NCI-H1417 treated with DMSO at 0.1 percent for 48 hours (cell line): ENCODE measurements at places on chromosomes 4 and X.

DNA sequence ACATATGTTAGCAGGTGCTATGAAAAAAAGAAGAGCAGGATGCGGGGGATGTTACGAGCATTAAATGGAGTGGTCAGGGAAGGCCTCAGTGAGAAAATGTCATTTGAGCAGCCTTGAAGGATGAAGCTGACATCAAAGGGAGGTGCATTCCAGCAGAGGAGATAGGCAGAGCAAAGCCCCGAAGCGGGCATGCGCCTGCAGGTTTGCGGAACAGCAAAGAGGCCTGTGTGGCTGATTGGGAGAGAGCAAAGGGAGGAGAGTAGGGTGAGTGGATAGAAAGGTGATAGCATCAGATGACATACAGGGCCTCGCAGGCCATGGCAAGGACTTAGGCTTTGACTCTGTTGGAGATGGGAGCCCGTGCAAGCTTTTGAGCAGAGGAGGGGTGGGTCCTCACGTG lies 95.4 kb upstream of the GPR50 start:
- no peak for DNase-seq

DNA sequence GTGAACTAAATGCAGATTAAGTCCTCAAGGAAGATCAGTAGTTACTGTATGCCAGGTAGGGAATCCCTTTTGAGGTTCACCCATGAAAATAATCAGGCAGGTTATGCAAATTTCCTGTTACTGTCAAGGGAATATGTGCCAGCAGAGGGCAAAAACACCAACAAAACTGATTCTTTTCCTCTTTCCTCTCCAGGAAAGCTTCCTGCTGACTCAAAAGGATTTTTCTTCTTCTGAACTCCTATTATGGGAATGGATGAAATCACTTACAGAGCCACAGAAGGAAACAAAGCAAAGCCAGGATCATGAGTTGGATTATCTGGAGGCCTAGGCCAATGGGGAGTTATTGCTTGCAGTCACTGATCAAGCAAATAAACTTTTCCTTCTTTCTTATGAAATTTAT lies 49.7 kb downstream of the TMPRSS11F start:
- DNase-seq = no peak

- no peak for DNase-seq
These were observed 426.3 kb downstream of the NLGN4X start for GRCh38 chrX:5802391-5802790.

DNA sequence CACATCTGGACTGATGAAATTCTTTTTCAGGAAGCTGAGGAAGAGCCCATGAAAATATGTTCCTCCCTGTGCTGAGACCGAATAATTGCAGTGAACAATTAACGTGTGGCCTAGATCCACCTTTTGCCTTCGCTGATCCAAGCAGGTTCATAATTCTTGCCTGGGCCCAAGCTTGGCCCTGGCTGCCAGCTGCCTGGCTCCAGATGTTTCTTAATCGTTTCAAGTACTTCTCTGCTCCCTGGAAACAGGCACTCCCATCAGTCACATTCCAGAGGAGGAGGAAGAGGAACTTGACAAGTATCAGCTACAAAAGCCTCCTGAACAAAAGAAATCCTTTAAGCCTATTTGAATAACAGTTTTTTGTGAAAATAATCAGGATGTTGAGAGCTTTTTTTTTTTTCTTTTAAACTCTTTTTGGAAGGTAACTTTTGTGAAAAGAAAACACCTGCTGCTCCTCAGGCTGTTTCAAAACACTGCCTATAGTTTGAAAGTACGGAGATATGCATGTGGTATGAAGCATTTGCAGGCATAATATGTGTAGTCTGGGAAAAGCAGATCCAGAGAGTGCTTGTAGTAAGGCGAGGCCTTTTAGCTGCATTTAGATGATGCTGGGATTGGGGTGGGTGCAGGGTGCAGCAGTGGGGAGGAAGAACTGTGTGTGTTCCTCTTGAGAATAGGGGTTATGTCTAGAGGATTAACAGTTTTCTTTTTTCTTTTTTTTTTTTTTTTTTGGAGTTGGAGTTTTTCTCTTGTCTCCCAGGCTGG lies 154.4 kb downstream of the PTTG2 start:
- DNase-seq = no peak

- no peak for DNase-seq
These were observed 106.1 kb upstream of the PSAPL1 start for GRCh38 chr4:7540654-7541413.

- no peak for DNase-seq
These were observed 30.4 kb downstream of the COX7B2 start for GRCh38 chr4:46878641-46879040.

GRCh38 chrX:105117621-105118020 lies 102.9 kb downstream of the TEX13A start:
- no peak for DNase-seq

GRCh38 chrX:41435708-41436107 lies 11.4 kb upstream of the NYX start:
- DNase-seq = no peak

GRCh38 chrX:7690842-7691241 lies 152.1 kb upstream of the VCX start:
- DNase-seq = no peak

DNA sequence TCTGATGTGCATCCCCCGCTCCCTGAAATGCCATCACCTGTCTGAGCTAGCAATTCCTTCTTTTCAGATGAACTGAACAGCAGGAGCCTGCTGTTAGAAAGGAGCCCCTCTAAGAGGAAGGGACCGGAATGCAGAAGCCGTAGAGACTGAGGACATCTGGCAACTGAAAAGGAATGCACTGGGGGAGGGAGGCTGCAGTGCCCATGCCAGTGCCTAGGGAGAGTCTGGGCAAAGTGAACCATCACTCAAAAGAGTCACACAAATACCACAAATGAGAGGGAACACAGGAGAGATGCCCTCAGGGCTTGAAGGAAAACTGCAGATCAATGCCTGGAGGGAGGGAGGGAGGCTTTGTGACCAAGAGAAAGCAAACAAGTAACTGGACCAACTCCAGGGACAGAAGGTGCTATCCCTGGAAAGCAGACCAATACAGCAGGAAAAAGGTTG lies 93.9 kb upstream of the CBR4 start:
- no peak for DNase-seq

DNA sequence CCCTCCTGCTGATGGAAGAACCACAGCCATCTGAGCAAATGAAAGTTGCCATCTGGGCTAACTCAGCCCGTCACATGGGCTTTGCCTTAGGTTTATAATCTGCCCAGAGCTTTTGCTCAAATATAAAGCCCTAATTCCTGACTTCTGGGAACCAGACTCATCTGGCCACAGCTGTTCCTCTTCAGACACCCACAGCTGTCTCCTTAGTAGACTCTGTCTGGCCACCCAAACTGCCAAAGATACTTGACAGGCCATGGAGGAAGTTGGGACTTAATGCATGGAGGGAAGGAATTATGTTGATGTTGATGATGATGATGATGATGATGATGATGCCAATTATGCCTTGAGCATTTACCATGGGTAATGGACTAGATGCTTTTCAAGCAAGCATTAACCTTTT lies 8.0 kb downstream of the LGI2 start:
- no peak for DNase-seq

GRCh38 chr4:138242076-138242833 lies at the start of gene SLC7A11:
Gene SLC7A11, minus strand, starts transcription at chr4:138242349. Its CDS starts 280 bp downstream, at chr4:138242069.
- peak; percentile 83 for DNase-seq

GRCh38 chrX:105098201-105098600 lies 122.3 kb downstream of the TEX13A start:
- DNase-seq = no peak
